Stimulated activated CD8-positive, alpha-beta memory T cell treated with anti-CD3 and anti-CD28 coated beads, Interleukin-4, amount 100 ng/mL, for 4 hours (primary cell): ENCODE measurements at places on chromosomes 16 and 17.
A peak's percentile ranks its signal among the peaks of the same experiment; 100 is the strongest.

DNA sequence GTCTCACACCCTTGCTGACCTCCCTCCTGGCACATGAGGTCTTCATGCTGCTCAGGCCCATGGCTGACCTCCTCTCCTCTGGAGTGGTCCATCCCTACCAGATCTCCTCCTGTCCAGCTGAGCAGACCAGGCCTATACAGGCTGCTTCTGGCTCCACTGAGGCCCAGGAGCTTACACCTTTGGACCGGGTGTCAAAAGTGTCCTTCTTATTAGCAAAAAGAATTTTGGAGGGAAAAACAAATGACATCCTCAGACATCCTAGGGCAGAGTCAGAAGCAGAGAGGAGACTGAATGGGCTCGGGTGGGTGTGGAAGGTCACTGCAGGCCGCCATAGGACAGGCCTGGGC is 38.1 kb downstream of the WSB1 start:
- no peak for DNase-seq

- no peak for DNase-seq
Observed at GRCh38 chr17:75634376-75634740, 1.1 kb downstream of the SMIM5 start.

DNA sequence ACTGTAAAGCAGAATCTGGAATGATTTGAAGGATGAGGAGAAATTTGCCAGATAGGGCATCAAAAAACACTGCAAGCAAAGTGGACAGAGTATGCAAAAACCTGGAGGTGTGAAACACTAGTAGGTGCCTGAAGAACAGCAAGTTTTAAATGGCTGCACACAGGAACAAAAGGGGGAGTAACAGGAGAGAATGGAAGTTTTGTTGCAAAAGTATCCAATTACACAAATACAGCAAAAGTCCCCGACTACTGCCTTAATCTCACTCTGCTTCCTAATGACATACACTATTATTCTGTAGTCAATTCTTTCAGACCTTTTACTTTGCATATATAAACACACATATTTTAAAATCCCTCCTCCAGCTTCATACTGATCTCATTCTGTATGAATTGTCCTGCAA is 1.5 kb downstream of the HEATR6 start:
- no peak for DNase-seq

DNA sequence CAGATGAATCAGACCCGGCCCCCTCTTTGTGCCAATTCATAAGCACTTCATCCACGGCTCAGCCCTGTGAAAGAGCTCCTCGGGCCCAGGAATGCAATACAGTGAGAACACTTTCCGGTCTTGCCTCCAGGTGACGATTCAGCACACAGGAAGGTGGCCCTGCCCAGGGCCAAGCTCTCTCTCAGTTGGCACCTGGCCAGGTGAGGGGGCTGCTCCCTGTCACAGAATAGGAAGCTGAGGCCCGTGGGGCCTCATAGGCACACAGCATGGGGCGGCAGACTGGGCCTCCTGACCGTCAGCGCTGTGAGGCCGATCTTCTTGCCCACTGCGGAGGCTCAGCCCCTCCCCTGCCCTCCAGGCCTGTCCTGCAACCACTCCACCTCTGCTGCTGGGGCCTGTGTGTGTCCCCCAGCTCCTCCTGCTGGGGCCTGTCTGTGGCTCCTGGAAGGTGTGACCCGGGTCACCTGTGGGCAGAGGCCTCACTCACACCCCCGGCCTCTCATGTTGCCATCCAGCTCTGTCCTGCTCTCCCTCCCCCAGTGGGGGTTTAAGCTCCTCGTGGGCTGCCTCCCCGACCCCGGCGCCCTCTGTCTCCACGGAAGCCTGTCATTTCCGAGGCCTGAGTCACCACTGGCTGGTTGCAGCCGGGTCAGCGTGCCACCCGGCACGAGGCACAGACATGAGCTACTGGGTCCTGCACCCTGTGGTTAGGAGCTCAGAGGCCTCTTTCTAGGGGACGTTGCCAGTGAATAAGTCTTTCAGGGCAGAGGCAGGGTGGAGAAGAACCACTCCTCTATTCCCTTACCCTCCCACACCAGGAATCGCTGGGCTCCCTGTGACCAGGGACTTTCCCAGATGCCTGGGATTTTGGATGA is 114.4 kb downstream of the SEC14L1 start:
- DNase-seq = no peak

DNA sequence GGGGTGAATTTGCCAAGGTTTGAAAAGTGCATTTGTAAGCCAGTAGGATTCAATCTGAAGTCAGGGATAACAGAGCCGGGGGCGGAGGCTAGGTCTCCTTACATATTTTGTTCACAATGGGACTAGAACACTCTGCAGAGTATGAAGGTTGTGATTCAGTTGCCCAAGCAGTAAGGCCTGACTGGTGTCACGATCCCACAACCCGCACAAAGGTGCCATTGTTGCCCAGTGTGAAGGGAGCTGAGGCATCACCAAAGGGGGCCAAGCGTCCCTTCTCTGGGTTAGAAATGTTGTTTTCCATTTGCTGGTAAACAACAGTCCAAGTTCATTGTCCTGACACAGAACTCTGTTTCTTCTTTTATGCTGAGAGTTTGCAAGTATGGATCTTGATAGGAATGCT is 471.8 kb downstream of the MAF start:
- DNase-seq = no peak

DNA sequence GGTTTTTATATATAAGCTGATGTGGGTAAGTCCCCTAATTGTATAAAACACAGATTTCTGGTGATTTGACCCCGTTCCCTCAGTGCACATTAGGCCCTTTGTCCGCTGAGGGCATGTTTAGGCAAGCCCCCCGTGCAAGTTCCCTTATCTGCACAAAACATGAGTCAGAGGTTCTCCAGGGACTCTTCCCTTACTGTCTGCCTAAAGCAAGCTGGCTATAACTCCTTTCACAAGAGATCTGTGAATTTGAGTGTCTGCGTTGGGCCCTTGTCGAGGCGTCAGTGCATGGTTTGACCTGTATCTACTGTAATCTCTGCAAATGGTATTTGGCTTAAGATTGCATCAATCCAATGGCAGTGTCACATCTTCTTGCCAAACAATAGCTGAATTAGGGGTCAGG is 712.8 kb downstream of the CDH8 start:
- DNase-seq = no peak

- no peak for DNase-seq
Observed at GRCh38 chr16:72819345-72819744, 228.6 kb downstream of the ZFHX3 start.

GRCh38 chr17:21774263-21774662 is 81.9 kb downstream of the KCNJ18 start:
- DNase-seq = no peak

DNA sequence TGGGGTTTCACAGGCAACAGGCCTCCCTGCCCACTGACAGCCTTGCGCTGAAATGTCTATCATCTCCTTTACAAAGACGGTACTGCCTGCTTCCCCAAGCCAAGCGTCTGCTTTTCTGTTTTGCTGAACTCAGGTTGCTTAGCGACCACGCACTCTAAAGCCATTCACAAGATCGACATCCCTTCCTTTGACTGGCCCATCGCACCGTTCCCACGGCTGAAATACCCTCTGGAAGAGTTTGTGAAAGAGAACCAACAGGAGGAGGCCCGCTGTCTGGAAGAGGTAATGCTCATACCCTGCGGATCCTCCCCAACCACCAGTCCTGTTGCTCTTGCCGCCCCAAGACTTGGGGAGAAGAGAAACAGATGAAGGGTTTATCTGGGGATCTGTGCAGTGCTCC is 28.7 kb downstream of the TMEM186 start:
- no peak for DNase-seq

- no peak for DNase-seq
Observed at GRCh38 chr16:801584-802363, 1.2 kb upstream of the GNG13 start.

DNA sequence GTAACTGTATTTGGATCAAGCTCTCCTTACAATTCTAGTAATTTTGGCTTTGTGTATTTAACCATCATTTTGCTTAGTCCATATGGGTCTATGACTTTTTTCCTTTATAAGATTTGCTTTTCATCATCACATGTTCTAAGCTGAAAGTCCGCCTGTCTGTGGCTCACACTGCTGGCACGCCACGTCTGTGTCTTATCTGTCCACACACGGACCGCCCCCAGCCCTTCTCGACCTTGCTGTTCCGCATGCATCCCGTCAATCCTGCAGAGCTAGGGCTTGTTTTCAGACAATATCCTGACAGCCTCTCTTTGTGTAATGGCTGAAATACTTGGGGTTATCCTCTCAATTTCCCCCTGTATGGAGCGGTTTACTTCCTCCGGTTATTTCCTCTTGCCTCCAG is 8.4 kb upstream of the ALDH3A1 start:
- no peak for DNase-seq

DNA sequence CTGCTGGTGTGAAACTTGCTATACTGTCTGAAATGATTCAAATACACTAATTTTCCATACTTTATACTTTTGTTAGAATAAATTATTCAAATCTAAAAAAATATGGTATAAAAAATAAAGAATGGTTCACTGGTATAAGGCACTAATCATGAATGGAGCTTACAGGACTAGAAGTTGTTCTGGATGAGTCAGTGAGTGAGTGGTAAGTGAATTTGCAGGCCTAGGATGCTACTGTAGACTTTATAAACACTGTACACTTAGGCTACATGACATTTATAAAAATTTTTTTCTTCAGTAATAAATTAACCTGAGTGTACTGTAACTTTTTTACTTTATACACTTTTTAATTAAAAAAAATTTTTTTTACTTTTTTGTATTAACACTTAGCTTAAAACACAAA is 95.5 kb downstream of the MAP2K4 start:
- DNase-seq = no peak

DNA sequence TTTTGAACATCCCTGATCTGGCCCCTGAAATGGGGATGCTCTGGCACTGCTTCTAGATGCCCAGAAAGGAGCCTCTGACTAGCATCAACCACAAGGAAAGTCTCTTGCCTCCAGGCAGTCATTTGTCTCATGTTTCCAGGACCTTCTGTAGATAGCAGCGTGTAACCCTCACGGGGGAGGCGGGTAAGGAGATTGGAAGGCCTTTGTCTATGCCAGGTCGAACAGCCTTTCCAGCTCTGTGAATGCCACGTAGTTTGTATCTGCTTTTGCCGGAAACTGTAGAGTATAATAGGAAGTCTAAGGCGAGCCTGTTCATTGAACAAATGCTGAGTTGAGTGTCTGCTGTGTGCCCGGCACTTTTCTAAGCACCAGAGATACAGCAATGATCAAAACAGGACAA is 43.9 kb upstream of the AQP8 start:
- no peak for DNase-seq

- no peak for DNase-seq
Observed at GRCh38 chr16:29765167-29766032, 12.7 kb upstream of the ZG16 start.

DNA sequence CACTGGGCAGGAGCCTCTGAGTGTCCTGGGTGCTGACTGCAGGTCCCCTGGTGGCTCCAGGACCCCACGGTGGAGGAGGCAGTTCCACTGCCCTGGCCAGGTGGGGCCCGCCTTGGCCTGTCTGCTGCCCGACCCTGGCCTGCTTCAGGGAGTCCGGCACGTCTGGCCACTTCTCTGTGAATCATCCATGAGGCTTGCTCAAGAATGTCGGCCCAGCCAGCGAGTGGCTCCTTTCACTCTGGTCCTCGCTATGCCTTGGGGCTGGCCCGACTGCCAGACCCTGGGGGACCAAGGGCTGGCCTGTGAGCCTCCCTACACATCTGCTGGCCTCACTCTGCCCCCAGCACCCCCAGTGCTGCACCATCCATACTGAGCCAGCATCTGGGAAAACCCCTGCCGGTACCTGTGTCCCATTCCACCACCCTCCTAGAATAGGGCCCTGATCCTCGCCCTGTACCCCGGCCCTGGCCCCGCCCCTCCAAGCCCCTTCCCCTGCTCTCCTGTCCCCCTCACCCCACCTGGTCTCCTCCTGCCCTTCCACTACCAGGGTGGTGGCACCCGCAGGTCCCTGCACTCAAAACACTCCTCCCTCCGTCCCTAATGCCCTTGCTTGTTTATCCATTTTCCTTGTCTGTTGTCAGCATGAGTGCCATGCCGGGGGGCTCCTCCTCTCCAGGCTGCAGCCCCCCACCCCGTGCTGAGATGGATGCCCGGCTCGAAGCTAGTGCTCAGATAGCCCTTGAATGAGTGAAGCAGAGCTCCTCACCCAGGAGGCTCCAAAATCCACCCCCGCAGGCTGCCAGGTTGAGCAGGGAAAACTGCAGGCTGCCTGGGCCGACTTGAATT is 35.5 kb downstream of the ADCY7 start:
- DNase-seq = no peak

GRCh38 chr16:85380905-85381737 is 232.0 kb upstream of the GSE1 start:
- no peak for DNase-seq

DNA sequence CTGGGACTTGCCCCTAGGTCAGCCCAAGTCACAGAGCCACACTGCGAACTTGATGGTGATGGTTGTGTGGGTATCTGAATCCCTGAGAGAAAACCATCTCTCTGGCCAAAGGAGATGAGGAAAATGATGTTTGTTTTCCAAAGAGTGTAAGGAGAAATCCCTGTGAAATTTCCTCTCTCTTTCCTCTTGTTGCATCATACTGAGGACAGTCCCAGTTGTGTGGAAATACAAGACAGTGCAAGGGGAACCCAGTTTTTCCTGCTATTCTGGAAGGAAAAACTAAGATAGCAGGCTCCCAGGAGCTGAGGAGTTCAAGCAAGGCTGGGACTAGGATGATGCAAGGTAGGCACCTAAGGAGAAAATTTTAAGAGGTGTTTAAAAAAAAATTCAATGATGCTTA is 86.8 kb upstream of the TOM1L1 start:
- no peak for DNase-seq

- no peak for DNase-seq
Observed at GRCh38 chr17:601926-602303, 112.7 kb downstream of the VPS53 start.

DNA sequence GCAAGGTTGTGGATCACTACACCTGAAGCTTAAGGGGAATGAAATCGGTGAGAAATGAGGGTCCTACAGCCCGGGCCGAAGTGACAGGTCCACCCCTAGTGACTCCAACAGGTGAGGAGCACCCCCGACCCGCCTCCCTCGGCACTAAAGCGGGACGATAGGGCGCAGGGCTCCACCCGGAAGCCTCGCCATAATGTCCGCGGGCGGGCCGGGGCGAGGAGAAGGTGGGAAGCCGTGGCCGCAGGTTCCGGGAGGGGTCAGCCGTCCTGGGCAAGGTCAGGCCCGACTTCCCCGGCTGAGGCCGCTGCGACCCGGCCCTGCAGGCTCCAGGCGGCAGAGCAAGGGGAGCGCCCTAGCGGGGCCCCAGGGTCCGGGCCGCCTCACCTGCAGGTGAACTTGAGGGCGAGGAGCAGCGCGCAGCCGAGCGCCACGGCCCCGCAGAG is 543 bp downstream of the TXNDC11 start:
- peak; percentile 12 for DNase-seq

DNA sequence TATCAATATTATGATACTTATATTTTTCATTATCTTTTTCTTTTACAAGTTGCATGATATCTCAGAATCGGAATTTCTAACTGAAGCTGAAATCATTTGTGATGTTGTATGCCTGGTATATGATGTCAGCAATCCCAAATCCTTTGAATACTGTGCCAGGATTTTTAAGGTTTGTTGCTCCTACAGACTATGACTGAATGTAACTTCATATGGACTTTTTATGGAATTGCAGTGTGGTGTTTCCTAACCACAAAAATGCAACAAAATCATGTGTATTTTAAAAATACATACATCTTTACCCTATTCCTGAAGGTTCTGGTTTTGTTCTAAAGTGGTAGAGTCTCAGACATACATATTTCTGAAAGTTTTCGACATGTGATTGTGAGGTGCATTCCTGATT is 58.8 kb upstream of the RHBDL3 start:
- DNase-seq = no peak
